ENCODE measurements at places on chromosomes 11 and 22.

DNA sequence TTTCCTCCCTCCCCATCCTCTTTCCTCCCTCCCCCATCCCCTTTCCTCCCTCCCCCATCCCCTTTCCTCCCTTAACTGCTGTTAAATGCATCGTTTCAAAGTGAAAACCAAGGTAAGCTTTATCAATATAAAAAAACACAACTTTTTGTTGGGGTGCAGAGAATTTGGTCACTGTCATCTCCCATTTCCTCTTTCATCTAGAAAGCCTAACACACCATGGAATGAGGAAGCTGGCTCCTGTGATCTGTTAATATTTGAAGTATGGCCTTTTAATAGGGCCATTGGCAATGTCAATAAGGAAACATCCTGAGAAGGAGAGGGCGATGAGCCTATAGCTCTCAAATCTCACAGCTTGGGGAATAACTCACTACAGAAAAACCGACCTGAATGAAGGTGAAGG lies 7.0 kb downstream of the EXPH5 start:
- no peak for DNase-seq

DNA sequence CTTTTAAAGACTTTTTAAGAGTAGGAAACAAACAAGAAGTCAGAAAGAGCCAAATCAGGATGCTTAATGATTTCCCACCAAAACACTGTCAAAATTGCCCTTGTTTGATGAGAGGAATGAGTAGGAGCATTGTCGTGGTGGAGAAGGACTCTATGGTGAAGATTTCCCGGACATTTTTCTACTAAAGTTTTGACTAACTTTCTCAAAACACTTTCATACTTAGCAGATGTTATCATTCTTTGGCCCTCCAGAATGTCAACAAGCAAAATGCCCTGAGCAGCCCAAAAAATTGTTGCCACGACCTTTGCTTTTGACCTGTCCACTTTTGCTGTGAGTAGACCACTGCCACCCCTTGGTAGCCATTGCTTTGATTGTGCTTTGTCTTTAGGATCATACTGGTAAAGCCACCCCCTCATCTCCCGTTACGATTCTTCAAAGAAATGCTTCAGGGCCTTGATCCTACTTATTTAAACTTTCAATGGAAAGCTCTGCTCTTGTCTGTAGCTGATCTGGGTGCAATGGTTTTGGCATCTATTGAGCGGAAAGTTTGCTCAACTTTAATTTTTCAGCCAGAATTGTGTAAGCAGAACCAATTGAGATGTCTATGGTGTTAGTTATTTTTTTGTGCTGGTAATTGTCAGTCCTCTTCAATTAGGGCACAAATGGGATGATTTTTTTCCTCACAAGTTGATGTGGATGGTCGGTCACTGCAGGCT lies 67.2 kb downstream of the ADM start:
- no peak for DNase-seq

GRCh38 chr11:66291303-66291705 lies 390 bp upstream of the TMEM151A start:
- no peak for DNase-seq

GRCh38 chr11:38011496-38011895 lies 1413.5 kb upstream of the RAG2 start:
- no peak for DNase-seq

All from CD4-positive, alpha-beta T cell (primary cell).